ENCODE measurements at places on chromosomes 16 and 17.

- DNase-seq, result no peak
These were observed 6.0 kb downstream of the CETP start for GRCh38 chr16:56967733-56968132.

- DNase-seq, result no peak
These were observed 5.2 kb upstream of the RAI1 start for GRCh38 chr17:17675925-17676534.

DNA sequence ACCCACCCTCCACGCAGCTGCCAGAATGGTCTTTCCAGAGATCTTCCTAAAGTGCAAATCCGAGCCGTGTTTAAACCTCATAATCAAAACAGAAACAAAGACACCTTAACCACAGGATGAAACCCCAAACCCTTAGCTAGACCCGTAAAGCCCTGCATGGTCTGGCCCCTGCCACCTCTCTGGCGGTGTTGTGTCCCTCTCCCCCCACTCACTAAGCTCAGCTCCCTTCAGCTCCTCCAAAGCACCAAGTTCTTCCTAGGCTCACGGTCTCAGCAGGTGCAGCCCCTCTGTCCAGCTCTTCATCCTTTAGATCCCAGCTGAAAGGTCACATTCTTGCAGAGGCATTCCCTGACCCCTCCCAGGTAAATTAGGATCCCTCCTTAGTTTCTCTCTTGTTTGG is 4.4 kb upstream of the NXPH3 start:
- no peak for DNase-seq

DNA sequence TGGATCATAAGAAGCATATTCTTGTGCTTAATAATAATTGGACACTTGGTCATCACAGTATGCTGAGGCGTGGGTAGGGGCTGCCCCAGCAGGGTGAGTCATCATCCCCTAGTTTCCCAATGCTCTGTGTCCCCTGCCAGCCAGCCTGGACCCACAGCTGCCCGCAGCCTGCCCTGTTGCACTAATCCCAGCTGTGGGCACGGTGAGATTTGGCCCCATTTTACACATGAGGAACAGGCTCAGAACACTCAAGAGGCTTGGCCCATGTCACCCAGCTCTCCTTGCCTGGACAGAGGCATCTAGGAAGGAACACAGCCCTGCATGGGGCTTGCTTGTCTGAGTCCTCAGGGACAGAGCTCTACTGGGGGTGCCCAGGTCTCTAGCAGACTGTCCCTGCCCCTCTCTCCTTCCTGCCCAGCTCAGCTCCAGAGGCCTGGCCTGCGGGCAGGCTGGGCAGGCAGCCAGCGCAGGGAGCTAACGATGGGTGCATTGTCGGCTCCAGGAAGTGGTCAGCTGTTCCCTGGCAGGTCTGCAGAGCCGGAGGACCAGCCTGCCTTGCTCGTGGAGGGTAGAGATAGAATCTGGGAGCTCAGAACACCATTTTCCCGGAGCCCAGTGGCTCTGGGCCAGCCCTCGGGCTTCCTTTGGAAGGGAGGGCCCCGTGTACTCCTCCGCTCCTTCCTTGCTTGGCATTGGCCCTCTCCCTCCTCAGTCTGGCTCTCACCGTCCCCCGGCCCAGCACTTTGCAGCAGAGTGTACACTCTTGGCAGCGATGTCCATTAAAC is 189.4 kb downstream of the RAB11FIP4 start:
- peak; percentile 90 for DNase-seq

GRCh38 chr17:74276541-74277009 is 2.5 kb downstream of the DNAI2 start:
- no peak for DNase-seq

GRCh38 chr17:56908001-56908542 is 5.8 kb downstream of the TRIM25 start:
- peak; percentile 94 for DNase-seq
